ENCODE measurements at places on chromosomes 11 and 22.

- no peak for DNase-seq
Observed at GRCh38 chr11:19419808-19420207, 179.1 kb upstream of the E2F8 start.

- DNase-seq, result no peak
Observed at GRCh38 chr11:26088391-26088790, 243.5 kb upstream of the ANO3 start.

DNA sequence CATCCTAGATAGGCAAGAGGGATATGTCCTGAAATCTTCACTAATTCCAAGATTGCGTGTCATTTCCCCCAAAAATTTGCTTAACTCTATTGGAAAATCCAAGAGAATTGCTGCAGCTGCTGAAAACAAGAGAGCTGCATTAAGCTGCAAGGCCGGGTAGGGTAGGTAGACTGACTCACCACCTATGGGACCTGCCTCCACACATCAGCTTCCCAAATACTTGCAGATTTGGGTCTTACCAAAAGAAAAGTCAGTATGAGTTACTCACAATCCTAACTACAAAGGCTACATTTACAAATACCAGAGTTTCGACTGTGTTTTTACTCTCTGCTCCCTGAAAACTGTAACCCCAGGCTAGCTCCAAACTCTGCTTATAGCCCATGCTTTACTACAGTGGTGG lies 142.5 kb upstream of the TEAD1 start:
- no peak for DNase-seq

DNA sequence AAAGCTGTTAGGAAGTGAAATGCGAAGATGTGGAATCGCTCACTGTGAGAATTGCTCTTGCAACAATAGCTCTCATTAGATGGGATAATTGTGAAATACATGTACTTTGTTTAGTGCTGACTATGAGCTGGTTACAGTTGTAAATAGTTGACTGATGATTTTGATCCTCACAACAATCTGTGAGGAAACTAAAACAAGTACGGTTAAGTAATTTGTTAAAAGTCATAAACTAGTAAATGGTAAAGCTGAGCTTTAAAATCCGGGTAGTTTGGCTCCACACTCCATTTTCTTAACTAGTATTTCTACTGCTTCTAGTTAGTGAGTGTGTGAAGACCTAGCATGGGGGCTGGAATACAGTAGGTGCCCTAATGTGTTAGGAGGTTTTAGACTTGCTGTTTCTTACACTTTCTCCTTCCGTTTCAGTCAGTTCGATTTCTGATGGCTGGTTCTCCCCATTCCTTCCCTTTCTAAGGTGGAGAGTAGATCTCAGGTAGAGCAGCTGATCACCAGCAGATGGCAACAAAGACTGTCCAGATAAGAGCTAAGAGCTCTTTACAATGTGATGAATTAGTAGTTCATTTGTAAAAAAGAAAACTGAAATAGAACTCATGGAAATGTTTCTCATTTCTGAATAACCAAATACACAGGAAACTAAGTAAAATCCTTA lies 16.3 kb upstream of the CYP2R1 start:
- DNase-seq, result peak; percentile 30

GRCh38 chr11:20015101-20015500 lies 145.2 kb downstream of the DBX1 start:
- no peak for DNase-seq

GRCh38 chr22:28333088-28333487 lies 346.6 kb downstream of the TTC28 start:
- no peak for DNase-seq

GRCh38 chr22:38549101-38549894 lies 20.7 kb downstream of the DMC1 start:
- no peak for DNase-seq

DNA sequence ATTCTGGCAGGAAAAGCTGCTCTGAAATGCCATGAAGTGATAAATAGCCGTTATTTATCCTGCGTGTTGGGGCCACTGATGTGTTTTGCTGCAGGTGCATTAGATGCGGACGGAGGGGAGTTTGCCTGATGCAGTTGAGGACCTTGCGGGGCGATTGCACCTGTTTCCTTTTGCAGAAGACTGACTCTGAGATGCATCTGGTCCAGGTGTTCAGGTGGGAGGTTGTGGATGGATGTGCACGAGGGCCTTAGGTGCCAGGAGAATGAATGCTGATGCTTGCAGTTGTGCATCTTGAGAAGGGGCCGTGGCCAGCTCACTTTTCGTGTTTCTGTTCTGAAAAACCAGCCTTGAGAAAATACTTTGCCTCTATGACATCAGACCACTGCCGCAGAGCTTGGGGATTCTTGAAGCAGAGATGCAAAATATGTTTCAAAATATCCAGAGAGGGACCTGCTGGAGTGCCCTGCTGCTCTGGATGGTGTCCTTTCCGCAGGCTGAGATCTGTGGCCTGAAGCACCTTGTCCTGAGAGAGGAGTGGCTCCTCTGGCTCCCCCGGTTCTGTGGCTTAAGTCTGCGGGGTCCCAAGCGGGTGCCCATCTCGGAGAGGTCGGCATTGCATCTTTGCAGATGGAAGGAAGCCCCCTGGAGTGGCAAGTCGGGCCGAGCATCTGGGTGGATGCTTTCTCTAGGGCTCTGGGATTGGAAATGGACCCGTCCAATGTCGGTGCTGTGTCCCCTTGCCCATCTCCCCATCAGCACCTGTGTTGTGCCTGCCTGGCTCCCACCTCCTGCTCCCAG lies 1031.1 kb downstream of the TBC1D22A start:
- no peak for DNase-seq

Data from CD4-positive, alpha-beta memory T cell (primary cell).